ENCODE measurements at places on chromosomes 5 and 9.

DNA sequence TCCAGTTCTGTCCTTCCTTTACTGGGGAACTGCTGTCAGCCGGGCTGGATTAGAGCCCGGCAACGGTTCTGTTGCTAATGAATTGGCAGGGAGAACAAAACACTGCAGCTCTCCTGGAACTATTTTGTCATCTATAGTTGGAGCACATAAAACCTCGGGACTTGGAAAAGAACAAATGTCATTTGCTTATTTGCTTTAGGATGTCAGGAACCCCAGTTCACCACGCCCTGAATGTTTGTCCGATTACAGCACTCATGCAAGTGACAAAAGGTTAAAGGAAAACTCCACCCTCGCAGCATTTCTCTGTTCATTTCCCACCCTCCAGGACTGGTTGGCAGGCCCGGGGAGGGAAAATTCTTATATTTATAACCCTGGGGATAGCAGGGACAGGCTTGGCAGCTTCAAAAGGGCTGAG is 66.4 kb upstream of the PLPP1 start:
- peak; percentile 89 for DNase-seq
- H3K4me3 ChIP-seq, result no peak overlapping the region
- H3K27me3 ChIP-seq, result no peaks in the 10 kb centered on the region

GRCh38 chr9:136831002-136831719 is 11.1 kb upstream of the AJM1 start:
- H3K4me1 ChIP-seq, result no peaks in the 10 kb centered on the region
- no peak for DNase-seq
- no peaks in the 10 kb centered on the region for H3K27me3 ChIP-seq
- peaks cover 10% of the 10 kb centered on the region for H3K36me3 ChIP-seq
- H3K27ac ChIP-seq, result no peak overlapping the region
- H3K4me3 ChIP-seq, result no peak overlapping the region

GRCh38 chr5:155625897-155626543 is 612.5 kb downstream of the KIF4B start:
- no peak for DNase-seq
- H3K36me3 ChIP-seq, result no peaks in the 10 kb centered on the region

- H3K27me3 ChIP-seq, result no peaks in the 10 kb centered on the region
- no peaks in the 10 kb centered on the region for H3K36me3 ChIP-seq
- H3K4me3 ChIP-seq, result no peak overlapping the region
- H3K4me1 ChIP-seq, result no peaks in the 10 kb centered on the region
These were observed 436.5 kb downstream of the KIAA0825 start for GRCh38 chr5:94181895-94182294.

DNA sequence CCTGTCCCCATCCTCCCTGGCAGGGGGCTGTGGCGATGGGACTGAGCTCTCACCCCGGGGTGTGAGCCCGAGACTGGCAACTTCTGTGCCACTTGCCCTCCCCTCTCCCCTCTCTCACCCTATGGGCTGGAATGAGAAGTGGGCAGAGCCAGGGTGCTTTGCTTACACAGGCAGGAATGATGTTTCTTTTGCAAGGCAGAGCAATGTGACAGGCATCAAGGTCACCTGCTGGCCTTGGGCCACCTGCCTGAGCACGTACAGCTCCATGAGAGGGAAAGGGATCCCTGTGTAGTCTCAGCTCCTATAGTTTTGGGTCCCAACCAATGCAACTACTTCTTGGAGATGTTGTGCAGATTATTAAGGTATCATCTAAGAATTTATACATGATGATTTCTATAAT is 252.8 kb upstream of the DAP start:
- no peak for DNase-seq
- H3K27ac ChIP-seq, result no peak overlapping the region
- H3K27me3 ChIP-seq, result no peaks in the 10 kb centered on the region
- H3K4me3 ChIP-seq, result no peak overlapping the region
- H3K4me1 ChIP-seq, result no peaks in the 10 kb centered on the region

DNA sequence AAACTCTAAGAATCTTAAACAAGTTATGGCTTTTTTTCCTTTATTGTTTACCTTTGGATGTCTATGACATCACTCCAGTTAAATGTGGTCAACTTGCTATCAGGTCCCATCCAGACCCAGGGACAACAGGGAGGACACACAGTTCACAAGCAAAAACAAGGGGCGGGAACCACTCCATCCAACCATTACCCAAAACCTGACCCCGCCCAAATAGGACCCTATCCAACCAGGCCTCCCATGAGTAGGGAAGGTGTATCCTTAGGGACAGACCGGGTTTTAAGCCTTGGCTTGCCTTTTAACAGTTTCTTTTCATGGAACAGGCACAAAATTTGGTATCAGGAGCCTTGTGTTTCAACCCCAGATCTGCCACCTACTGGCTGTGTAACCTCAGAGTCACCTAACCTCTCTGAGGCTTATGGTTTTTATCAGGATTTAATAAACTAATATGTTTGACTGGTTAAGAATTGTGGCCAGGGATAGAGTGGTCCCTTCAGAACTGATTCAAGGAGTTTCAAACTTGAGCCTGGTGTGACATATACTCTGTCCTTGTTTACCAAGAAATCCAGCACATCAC is 127.7 kb upstream of the RAD23B start:
- H3K4me1 ChIP-seq, result no peaks in the 10 kb centered on the region
- DNase-seq, result no peak
- H3K27ac ChIP-seq, result no peak overlapping the region
- H3K36me3 ChIP-seq, result no peaks in the 10 kb centered on the region

DNA sequence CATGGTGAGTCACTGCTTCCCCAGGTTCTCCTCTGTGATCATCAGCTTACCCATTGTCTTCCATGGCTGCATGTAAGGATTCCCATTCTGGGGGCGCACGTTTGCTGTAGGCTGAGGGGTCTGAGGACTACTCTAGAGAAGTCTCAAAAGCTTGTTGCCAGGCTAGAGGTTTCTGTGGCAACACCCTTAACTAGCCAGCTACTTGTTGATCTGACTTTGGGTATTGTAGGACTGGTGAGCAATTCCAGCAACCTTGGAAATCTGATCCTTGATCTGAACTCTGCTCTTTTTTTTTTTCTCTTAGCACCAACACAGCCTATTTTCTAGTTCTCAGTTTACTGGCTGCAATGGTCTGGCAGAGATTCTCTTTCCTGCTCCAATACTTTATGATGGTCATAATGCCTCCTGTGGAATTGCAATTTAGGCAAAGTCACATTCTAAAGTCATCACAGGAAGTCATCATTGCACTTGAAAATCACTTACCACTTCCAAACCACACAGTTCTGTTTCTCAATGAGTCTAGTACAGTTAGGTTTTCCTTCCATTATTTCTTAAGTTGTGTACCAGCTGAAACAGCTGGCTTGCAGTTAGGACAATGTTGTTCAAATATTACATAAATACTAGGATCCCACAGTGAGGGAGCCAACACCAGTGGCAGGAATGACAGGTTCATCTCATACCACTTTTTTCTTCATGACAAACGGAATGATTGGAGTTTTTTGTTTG is 110.3 kb downstream of the SLC12A2 start:
- no peaks in the 10 kb centered on the region for H3K4me1 ChIP-seq
- H3K27me3 ChIP-seq, result no peaks in the 10 kb centered on the region
- no peaks in the 10 kb centered on the region for H3K36me3 ChIP-seq
- no peak overlapping the region for H3K27ac ChIP-seq
- DNase-seq, result no peak

GRCh38 chr9:102273952-102274351 is 535.5 kb upstream of the GRIN3A start:
- DNase-seq, result no peak
- no peaks in the 10 kb centered on the region for H3K27me3 ChIP-seq
- no peaks in the 10 kb centered on the region for H3K36me3 ChIP-seq
- H3K27ac ChIP-seq, result no peak overlapping the region
- H3K4me3 ChIP-seq, result no peak overlapping the region

DNA sequence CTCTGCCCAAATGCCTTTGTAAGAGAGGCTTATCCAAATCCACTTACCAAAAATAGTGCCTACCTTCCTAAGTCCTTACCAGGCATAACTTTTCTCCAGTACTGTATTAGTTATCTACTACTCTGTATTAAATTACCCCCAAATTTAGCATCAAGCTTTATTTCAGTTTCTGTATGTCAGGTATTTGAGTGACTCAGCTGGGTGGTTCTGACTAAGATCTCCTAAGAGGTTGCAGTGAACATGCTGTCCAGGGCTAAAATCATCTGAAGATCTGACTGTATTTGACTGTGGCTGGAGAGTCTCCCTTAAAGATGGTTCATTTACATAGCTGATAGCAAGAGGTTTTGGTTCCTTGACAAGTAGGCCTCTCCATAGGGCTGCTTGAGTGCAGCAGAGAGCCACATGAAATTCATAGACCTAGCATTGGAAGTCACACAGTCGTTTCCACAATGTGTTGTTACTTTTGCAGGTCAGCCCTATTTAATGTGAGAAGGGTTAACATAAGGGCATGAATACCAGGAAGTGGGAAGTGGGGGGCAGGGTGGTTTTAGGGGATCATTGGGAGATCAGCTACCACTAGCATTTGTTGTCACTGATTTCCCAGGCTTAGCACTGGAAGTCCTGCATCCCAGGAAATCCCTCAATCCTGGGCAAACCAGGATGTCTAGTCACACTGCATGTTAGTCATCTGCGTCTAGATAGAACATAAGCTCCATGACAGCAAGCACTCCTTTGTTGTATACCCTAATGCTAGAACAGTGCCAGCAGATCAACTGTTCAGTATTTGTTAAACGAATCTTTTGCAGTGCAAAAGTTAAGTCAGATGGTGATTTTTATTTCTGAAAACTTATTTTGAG is 2.0 kb upstream of the ZNF622 start:
- DNase-seq, result no peak
- H3K4me3 ChIP-seq, result no peak overlapping the region
- no peaks in the 10 kb centered on the region for H3K36me3 ChIP-seq

- no peaks in the 10 kb centered on the region for H3K36me3 ChIP-seq
- H3K4me1 ChIP-seq, result no peaks in the 10 kb centered on the region
- no peak overlapping the region for H3K27ac ChIP-seq
- H3K4me3 ChIP-seq, result no peak overlapping the region
- H3K27me3 ChIP-seq, result no peaks in the 10 kb centered on the region
These were observed 161.8 kb upstream of the CLINT1 start for GRCh38 chr5:158020555-158021418.

- no peak for DNase-seq
- no peak overlapping the region for H3K4me3 ChIP-seq
- no peak overlapping the region for H3K27ac ChIP-seq
- no peaks in the 10 kb centered on the region for H3K27me3 ChIP-seq
- H3K4me1 ChIP-seq, result no peaks in the 10 kb centered on the region
These were observed 248.1 kb upstream of the NREP start for GRCh38 chr5:112004867-112005622.

DNA sequence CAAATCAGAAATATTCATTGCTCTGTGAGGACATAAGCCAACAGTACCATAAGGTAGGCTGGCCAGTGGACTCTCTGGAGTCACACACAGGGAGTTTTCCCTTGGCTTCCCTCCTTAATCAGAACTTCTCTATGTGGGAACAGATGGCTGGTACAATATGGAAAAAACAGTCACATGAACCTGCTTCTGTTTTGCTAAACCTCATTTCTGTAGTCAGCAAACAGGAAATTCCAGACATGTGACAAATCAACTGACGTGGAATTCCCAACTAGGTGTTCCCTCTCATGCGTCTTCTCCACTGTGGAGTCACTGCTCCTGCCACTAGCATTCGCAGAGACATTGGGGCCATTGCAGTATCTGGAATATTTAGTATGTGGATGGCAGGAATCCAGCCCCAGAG is 617.6 kb downstream of the KIF4B start:
- H3K27ac ChIP-seq, result no peak overlapping the region
- no peaks in the 10 kb centered on the region for H3K4me1 ChIP-seq
- no peak for DNase-seq
- H3K36me3 ChIP-seq, result no peaks in the 10 kb centered on the region
- H3K4me3 ChIP-seq, result no peak overlapping the region

GRCh38 chr5:137217599-137218200 is 281.4 kb downstream of the SPOCK1 start:
- no peaks in the 10 kb centered on the region for H3K27me3 ChIP-seq
- no peaks in the 10 kb centered on the region for H3K36me3 ChIP-seq
- no peaks in the 10 kb centered on the region for H3K4me1 ChIP-seq
- H3K27ac ChIP-seq, result no peak overlapping the region

GRCh38 chr9:77843076-77843870 is 188.3 kb downstream of the GNAQ start:
- H3K36me3 ChIP-seq, result no peaks in the 10 kb centered on the region
- H3K4me3 ChIP-seq, result no peak overlapping the region
- no peak overlapping the region for H3K27ac ChIP-seq
- H3K27me3 ChIP-seq, result no peaks in the 10 kb centered on the region

GRCh38 chr9:7358876-7359275 is 440.7 kb downstream of the DMAC1 start:
- H3K36me3 ChIP-seq, result no peaks in the 10 kb centered on the region
- no peak for DNase-seq
- no peak overlapping the region for H3K27ac ChIP-seq
- H3K4me3 ChIP-seq, result no peak overlapping the region

DNA sequence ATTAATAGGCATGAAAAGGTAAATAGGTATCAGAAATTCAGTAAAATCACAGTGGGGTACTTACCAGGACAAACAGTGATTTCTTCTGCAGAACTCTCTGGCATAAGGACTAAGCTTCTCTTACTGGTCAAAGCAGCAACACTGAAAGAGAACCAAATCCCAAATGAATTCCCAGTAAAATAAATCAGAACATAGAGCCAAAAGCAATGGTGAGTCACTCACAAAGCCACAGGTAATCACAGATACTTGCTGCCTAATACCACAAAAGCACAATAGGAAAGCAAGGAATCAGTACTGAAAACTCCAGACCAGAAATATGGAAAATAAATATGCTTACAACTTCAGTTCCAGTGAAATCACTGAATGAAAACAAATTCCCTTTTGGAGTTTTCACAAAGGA is 50.7 kb downstream of the UIMC1 start:
- no peak overlapping the region for H3K4me3 ChIP-seq
- H3K4me1 ChIP-seq, result no peaks in the 10 kb centered on the region
- H3K27me3 ChIP-seq, result no peaks in the 10 kb centered on the region

GRCh38 chr5:103207011-103207410 is 51.6 kb upstream of the MACIR start:
- DNase-seq, result no peak
- no peaks in the 10 kb centered on the region for H3K36me3 ChIP-seq
- H3K27me3 ChIP-seq, result no peaks in the 10 kb centered on the region
- no peak overlapping the region for H3K27ac ChIP-seq

GRCh38 chr5:133687212-133688061 is 75.1 kb upstream of the FSTL4 start:
- no peak for DNase-seq
- no peaks in the 10 kb centered on the region for H3K4me1 ChIP-seq
- no peak overlapping the region for H3K27ac ChIP-seq

DNA sequence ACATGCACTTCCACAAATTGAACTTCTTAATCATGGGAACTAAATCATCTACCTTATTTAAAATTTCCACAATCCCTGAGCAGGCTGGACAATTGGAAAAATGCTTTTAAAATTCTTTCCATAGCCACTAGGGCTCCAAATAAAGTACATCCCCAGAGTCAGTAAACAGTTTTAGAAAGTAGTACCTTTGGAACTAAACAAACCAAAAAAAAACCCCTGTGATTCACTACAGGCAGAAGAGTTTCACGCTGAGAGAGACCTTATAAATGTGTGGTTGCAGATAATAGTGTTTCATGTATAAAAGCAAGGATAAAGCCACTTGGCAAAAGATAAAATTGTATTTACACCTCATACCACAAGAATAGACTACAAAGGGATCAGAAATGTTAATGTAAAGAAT is 11.8 kb upstream of the HMGCR start:
- no peaks in the 10 kb centered on the region for H3K27me3 ChIP-seq
- H3K27ac ChIP-seq, result no peak overlapping the region
- no peaks in the 10 kb centered on the region for H3K4me1 ChIP-seq
- H3K4me3 ChIP-seq, result no peak overlapping the region
- no peak for DNase-seq

GRCh38 chr5:109016300-109016699 is 268.6 kb downstream of the FER start:
- no peaks in the 10 kb centered on the region for H3K4me1 ChIP-seq
- H3K36me3 ChIP-seq, result no peaks in the 10 kb centered on the region
- no peak overlapping the region for H3K4me3 ChIP-seq
- no peaks in the 10 kb centered on the region for H3K27me3 ChIP-seq
- DNase-seq, result no peak
